ENCODE measurements at places on chromosomes 11 and 22.

DNA sequence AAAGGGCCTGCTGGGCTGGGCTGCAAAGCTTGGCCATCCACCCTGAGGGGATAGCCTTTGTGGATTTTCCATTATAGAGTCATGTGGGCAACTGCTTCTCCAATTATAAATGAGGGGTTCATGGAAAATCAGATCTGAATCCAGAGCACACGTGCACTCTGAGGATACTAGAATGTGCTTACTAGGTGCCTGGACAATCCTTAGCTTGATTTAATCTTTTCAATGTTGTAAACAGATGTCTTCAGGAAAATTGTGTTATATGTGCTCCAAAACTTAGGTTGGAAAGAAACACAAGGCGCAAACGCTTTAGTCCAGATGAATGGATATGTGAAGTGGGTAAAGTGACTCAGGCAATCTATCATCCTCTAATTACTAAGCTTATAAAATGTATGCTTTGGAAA, 92.0 kb downstream of the SLC17A6 start:
- peaks cover 12% of the 10 kb centered on the region for H3K4me1 ChIP-seq
- H3K36me3 ChIP-seq = no peaks in the 10 kb centered on the region
- no peak for DNase-seq
- peaks cover 37% of the 10 kb centered on the region for H3K27me3 ChIP-seq
- H3K4me3 ChIP-seq = no peak overlapping the region
- H3K27ac ChIP-seq = no peak overlapping the region

DNA sequence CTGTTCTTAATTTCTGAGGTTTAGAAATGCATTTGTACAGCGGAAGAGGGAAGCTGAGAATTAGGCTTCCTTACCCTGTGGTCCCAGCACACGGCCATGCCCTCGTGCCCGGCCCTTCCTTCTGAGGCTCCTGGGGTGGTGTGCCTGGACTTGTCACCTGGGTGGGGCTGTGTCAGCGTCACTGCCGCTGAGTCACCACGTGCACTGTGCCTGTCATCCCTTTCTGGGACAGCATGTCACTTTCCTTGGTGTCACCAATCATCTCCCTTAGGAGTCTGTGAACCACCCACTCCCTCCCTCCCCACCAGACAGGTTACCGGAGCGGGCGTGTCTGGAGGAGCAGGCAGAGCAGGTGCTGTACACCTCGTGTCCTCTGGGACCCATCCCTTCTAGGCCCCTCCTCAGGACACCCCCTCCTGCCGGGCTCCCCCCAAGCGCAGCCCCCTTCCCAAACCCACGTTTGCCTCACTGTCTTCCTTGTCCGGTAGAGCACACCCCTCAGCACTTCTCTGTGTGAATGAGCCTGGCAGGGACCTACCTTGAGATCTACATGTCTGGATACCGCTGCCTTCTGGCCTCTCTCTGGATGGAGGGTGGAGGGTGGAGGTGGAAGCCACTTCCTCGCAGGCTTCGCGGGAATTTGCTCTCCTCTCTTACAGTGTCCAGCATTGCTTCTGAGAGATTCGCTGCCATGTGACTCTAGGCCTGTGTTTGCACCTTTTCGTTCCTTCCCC, 367.6 kb downstream of the TBC1D22A start:
- peaks cover 5% of the 10 kb centered on the region for H3K4me1 ChIP-seq
- H3K27me3 ChIP-seq = no peaks in the 10 kb centered on the region
- no peak for DNase-seq
- no peaks in the 10 kb centered on the region for H3K36me3 ChIP-seq
- no peak overlapping the region for H3K4me3 ChIP-seq

DNA sequence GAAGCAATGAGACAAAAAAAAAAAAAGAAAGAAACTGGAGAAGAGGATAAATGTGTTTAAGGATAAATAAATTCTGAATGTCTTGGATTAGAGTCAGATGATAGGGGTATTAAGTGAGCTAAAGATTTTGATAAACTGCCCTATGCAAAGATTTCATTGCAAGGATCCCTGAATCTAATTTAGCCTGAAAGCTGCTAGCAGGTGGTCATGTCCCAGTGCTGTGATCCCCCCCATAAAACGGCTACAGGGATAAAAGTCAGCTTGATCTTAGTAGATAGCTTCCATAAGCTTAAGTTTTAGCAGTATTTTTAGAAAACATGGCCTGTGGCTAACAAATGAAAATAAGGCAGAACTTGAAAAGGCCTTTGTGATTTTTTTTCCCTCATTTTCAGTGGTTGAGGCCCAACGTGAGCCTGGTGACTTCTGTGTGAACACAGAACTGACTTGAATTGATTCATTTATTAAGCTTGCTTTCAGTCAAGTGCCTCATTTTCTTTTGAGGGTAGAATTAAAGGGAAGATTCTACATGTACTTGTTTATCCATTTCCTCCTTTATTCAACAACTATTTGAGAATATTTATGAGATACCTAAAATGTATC, 44.5 kb downstream of the CD44 start:
- DNase-seq = no peak
- peaks cover 42% of the 10 kb centered on the region for H3K4me1 ChIP-seq
- peak overlapping the region; percentile 91 for H3K27ac ChIP-seq
- H3K4me3 ChIP-seq = peak overlapping the region; percentile 49

DNA sequence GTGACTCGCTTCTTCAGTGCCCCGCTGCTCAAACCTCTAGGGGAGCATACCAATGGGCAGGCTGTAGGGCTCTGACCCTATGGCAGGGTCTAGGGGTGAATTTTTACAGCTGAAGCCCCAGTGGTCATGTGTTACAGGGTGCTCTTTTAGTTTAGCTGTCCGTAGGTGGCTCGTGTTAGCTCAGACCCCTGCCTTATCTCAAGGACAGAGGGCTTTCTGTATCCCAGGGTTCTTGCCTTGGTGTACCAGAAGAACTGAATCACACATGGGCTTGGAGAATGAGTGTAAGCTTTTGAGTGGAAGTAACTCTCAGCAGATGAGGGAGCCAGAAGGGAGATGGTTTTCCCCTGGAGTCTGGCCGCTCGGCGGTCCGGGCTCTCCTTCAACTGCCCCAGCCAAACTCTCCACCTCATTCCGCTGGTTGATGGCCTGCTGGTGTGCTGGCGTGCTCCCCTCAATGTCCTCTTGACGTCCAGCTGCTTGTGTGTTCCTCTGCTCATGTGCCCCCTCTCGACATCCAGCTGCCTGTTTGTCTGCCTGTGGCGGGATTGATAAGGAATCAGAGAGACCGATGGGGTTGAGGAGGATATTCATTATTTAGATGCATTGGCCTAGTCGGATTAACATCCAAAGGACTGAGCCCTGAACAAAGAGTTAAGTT, 37.5 kb downstream of the BIRC2 start:
- DNase-seq = no peak
- no peak overlapping the region for H3K4me3 ChIP-seq
- H3K36me3 ChIP-seq = peaks cover 20% of the 10 kb centered on the region
- H3K27ac ChIP-seq = peak overlapping the region; percentile 48
- H3K27me3 ChIP-seq = no peaks in the 10 kb centered on the region
- H3K4me1 ChIP-seq = peaks cover 5% of the 10 kb centered on the region

GRCh38 chr11:3135481-3136440, 29.3 kb downstream of the OSBPL5 start:
- DNase-seq = no peak
- no peaks in the 10 kb centered on the region for H3K36me3 ChIP-seq
- H3K27me3 ChIP-seq = no peaks in the 10 kb centered on the region
- H3K4me3 ChIP-seq = peak overlapping the region; percentile 34

DNA sequence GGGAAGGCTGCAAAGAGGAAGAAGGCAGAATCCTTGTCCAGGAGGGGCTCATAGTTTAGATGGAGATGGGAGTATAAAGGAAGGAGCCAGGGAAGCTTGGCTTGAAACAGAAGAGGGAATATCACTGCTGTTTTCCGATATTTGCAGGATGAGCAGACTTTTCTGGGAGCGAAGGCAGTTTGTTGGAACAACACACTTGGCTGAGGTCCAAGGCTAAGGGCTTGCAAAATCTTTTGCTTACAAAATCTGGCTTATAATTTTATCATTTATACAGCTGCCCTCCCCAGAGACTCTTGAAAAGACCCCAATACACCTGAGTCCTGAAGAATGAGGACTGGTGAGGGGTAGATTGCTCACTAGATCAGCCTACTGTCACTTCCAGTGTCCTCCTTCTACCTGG, 174.8 kb downstream of the NELL1 start:
- H3K36me3 ChIP-seq = no peaks in the 10 kb centered on the region
- H3K4me3 ChIP-seq = no peak overlapping the region
- H3K4me1 ChIP-seq = no peaks in the 10 kb centered on the region
- no peaks in the 10 kb centered on the region for H3K27me3 ChIP-seq

GRCh38 chr22:27150544-27150941, 493.2 kb downstream of the MIAT start:
- DNase-seq = peak; percentile 3
- H3K4me3 ChIP-seq = peak overlapping the region; percentile 1
- no peaks in the 10 kb centered on the region for H3K36me3 ChIP-seq
- H3K27me3 ChIP-seq = peaks cover 56% of the 10 kb centered on the region
- H3K27ac ChIP-seq = no peak overlapping the region

DNA sequence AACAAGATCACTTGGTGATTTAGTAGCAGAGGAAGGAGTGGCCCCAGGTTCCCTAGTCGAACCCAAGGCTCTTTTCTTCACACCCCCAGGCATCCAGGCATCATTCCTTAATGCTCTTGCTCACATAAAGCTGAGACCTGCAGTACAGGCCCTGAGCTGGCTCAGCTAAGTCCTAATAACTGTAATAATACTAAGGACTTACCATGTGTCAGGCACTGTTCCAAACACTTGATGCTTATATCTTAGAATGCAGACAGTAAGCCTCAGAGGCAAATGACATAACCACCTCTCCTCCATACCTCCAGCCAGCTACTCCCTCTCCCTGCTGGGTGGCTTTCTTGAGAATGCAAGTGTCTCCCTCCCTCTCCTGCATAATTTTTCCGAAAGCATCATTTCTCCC, 33.2 kb downstream of the ANKK1 start:
- H3K27me3 ChIP-seq = peaks cover 5% of the 10 kb centered on the region
- H3K36me3 ChIP-seq = no peaks in the 10 kb centered on the region
- DNase-seq = no peak
- no peak overlapping the region for H3K4me3 ChIP-seq
- no peak overlapping the region for H3K27ac ChIP-seq

- H3K27ac ChIP-seq = no peak overlapping the region
- peaks cover 4% of the 10 kb centered on the region for H3K4me1 ChIP-seq
- no peaks in the 10 kb centered on the region for H3K27me3 ChIP-seq
- no peak overlapping the region for H3K4me3 ChIP-seq
- no peak for DNase-seq
- H3K36me3 ChIP-seq = no peaks in the 10 kb centered on the region
Observed at GRCh38 chr11:75759832-75760231, 8.7 kb upstream of the DGAT2 start.

DNA sequence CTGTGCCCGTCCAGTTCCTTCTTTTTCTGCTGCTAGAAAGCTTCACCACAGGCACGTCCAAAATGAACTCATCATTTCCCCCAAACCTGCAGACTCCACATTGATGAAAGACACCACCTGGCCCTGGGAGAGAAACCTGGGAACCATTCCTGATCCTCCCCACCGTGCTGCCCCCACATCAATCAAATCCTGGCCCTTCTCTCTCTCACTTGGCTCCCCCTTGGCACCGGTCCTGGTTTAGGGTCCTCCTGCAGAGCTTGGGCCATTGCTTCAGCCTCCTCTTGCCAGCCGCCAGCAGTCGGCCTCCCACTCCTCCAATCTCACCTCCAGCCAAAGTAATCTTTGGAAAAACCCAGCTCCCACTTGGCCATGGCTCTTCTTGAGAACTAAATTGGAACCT, 38.5 kb downstream of the RIBC2 start:
- H3K27me3 ChIP-seq = peaks cover 3% of the 10 kb centered on the region
- H3K36me3 ChIP-seq = no peaks in the 10 kb centered on the region
- H3K4me1 ChIP-seq = no peaks in the 10 kb centered on the region
- no peak overlapping the region for H3K4me3 ChIP-seq
- H3K27ac ChIP-seq = no peak overlapping the region
- DNase-seq = no peak

DNA sequence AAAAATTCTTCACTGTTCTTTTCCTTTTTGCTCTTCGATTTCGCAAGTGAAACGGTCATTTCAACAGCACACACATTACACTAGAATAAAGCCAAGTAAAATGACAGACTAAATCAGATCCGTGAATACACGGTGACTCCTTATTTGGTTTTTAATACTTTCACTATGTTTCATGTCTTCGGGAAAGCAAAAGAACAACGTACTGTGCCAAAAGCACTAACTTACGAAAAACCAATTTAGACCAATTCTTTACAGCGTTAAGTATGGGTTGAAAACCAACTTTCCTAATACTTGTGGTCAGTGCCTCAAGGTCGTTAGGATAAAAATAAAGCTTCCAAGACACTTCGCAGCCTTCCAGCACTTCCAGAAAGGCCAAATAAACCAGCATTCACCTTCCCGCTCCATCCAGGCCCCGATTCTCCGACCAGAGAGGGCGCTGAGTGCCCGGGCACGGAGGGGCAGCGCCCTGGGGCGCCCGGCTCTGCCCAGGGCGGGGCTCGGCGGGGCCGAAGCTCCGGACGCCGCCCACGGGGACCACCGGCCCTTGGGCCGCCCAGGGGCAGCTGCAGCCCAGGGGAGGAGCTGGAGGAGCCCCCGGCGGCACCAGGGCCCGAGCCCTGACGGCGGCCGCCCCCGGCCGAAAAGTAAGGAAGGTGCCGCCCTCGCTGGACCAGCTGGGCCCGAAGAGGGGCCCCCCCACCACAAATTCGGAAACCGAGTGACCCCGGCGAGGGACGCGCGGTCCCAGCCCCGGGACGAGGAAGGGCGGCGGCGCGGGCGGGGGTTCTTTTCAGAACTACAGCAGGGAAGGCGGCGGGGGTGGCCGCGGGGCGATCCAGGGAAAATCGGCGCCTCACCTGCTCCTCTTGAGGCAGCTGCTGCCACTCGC, 499 bp downstream of the ATL3 start:
- H3K27ac ChIP-seq = peak overlapping the region; percentile 69
- no peaks in the 10 kb centered on the region for H3K27me3 ChIP-seq
- H3K4me3 ChIP-seq = peak overlapping the region; percentile 88
- peaks cover 25% of the 10 kb centered on the region for H3K4me1 ChIP-seq

GRCh38 chr11:13463779-13464290, 813 bp upstream of the BTBD10 start:
- H3K27me3 ChIP-seq = peaks cover 1% of the 10 kb centered on the region
- H3K27ac ChIP-seq = peak overlapping the region; percentile 98
- H3K36me3 ChIP-seq = peaks cover 8% of the 10 kb centered on the region
- no peak for DNase-seq
- H3K4me1 ChIP-seq = peaks cover 46% of the 10 kb centered on the region
- H3K4me3 ChIP-seq = peak overlapping the region; percentile 100

GRCh38 chr22:17695986-17696385, 57.4 kb downstream of the BCL2L13 start:
- no peak overlapping the region for H3K4me3 ChIP-seq
- DNase-seq = no peak
- peak overlapping the region; percentile 30 for H3K27ac ChIP-seq
- no peaks in the 10 kb centered on the region for H3K27me3 ChIP-seq
- H3K36me3 ChIP-seq = peaks cover 57% of the 10 kb centered on the region
